ENCODE measurements at places on chromosomes 11 and 22. TPM values are rescaled to one million over a fixed set of nuclear protein-coding genes. Genes with fewer than 3 reads are reported as not detected.

- no peak for DNase-seq
Measured at GRCh38 chr11:124296016-124296415, 17.7 kb downstream of the OR8D1 start.

GRCh38 chr11:29318134-29318845, 698.5 kb downstream of the KCNA4 start:
- no peak for DNase-seq

- DNase-seq: no peak
Measured at GRCh38 chr11:14622223-14622954, 21.2 kb upstream of the PDE3B start.

DNA sequence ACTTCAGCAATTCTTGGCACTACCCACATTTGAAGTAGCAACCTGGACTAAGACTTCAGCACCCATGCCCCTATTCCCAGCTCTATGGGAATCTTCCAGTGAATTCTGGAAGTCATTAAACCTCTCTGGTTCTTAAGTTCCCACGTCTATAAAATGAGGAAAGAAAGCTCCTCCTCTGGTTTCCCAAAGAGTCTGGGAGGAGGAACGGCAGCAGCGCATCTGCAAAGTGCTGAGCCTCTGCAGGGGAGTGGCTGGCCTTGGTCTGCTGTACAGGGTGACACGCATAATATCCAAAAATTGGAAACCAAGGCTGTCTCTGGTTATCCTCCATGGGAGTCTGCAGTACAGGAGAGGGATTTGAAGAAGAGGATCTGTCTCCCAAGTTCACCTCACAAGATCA, 73.6 kb upstream of the TP53I11 start:
- no peak for DNase-seq

GRCh38 chr22:47435204-47435487, 672.7 kb downstream of the TBC1D22A start:
- DNase-seq: no peak

GRCh38 chr11:85423316-85423715, 203.8 kb downstream of the DLG2 start:
- no peak for DNase-seq

GRCh38 chr11:75208446-75208845, 32.1 kb upstream of the TPBGL start:
- DNase-seq: no peak

DNA sequence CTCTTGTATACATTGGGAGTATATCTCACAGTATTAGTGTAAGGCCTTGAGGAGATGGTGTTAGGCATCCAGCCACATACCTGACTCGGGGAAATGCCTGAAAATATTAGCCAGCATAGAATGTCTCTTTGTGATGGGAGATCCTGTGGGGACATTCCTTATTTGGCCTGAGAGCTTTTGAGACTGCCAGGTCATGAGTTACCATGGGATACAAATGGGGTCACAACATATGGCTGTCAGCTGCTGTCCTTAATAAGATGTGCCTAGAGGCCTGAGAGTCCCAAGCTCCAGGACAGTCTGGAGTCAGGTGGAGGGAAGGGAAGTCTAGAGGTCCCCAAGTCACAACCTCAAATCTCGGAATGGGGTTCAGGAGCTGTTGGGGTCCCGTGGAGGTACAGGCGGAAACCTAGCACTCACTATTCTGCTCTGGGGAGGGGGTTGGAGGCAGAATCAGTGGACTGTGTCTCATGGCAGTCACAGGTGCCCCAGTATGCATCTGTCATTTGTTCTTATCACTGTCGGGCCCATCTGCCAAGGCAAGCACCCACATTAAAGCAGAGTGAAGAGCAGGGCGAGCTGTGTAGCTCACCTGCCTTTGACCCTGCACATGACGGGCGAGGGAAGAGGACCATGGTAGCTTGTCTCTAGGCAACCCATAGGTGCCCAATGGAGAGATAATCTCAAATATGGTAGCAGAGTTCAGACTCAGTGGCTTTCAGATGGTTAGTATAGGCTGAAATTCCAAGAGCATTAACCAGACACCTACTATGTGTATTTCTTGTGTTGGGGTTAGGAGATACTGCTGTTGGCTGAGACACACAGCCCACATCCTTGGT, 29.9 kb downstream of the KCNQ1OT1 start:
- DNase-seq: no peak

GRCh38 chr11:44936951-44937543, 13.6 kb downstream of the TP53I11 start:
- DNase-seq: no peak

- DNase-seq: no peak
Measured at GRCh38 chr11:125505492-125506080, 9.5 kb upstream of the FEZ1 start.

DNA sequence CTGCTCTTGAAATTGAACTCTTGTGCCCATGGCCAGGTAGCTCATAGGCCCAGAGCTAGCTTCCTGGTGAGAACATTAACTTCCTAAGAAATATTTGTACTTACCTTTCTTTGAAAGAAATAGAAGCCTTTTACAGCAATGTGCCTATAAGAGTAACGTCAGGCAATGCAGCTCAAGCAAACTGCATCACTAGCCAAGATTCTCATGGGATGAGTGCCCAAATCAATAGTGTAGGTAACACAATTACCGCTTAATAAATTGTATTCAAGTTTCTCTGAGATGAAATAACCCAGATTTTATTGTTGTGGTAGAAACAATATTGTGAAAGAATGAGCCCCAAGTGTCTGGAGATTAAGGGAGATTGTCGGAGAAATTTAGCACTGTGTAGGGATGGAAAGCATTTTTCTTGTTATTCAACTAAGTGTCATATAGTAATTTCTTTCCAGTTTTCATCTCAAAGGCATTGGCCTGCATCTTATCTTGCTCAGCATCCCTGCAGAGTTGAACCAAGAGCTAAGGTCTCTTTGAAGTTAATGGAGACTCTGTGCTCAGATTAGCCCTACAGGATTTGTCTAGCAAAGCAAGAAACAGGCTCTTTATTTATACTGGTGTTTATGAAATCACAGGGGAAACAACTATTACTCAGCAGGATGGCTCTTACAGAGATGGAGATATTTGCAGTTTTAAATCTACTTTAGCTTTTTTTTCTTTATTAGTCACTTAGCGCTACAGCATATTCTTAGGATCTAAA, 321.0 kb upstream of the PDGFD start:
- no peak for DNase-seq

The IFITM10 gene
- total RNA-seq: 8.1 TPM

Data from natural killer cell treated with Interleukin-12 subunit alpha and Interleukin-12 subunit beta and Interleukin-15 and Interleukin-18, amount 100 ng/mL, for 72 hours (primary cell).